ENCODE measurements at places on chromosomes 5 and 9.

DNA sequence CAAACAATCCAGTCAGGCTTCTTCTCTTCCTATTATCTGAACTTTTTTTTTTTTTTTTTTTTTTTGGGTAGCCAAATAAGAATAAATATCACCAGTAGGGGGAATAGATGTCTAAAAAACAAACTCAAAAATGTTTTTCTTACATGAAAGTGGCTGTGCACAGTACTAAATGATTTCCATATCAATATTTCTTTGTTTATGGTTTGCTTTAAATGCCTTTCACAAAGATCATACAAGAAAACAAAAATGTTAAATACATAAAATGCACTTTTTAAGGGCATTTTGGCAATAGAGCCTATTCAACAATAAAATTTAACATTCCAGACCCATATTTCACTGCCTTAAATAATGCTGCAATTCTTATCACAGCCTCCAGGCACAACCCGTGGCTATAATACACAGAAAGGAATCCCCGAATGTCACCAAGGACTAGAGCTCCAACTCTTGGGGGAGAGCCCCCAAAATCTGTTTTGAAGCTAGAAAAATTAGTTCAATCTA lies 91.1 kb upstream of the TBCA start:
- DNase-seq: no peak

- DNase-seq: no peak
Observed at GRCh38 chr5:27091858-27092257, 53.5 kb upstream of the CDH9 start.

DNA sequence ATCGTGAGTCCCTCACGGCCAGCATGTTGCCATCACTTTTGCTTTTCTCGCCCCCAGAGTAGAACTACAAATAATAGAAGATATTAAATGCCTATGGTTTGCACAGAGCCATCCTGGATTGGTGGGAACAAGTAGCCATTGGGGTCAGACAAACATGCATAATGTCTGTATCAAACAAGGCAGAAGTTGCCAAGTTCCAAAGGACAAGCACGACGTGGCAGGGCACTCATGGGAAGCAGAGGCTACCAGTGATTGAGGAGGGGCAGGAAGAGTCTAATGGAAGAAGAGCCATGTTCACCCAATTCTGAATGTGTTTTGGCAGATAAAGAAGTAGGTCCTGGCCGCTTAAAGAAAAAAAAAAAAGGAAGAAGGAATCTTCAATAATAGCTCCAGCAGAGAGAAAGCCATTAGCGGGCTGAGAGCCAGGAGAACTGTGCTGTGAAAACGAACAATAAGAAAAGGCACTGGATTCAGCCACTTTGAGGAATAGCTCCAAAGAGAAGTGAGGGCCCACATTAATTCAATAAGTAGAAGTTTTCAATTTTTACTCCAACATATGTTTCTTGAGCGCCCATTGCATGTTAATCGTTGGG lies 153.7 kb upstream of the ADCY2 start:
- DNase-seq: no peak

GRCh38 chr5:39370555-39371366 lies 6.5 kb upstream of the C9 start:
- DNase-seq: no peak

GRCh38 chr9:33795281-33795680 lies at the start of gene PRSS3:
Gene PRSS3 (plus strand): TSS chr9:33795561. CDS start chr9:33795574, 13 bp downstream.
- no peak for DNase-seq

DNA sequence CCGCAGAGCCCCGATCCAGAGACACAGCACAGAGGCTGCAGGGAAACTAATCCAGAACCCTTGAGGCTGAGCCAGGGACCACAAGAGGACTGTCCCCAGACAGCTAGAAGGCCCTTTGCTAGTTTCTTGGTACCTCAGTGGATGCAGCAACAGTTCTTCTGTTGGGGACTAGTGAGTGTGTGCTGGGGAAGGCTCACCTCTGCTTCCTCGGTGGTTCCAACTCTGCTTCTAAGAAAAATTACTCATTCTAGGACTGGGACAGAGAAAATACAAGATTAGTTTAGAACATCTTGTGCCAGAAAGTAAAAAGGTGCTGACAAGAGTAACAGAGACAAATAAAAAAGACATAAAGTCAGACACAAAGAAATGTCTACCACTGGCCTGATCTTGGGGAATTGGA lies 19.5 kb upstream of the ZNF484 start:
- no peak for DNase-seq

GRCh38 chr5:138733509-138733908 lies 19.7 kb upstream of the CTNNA1 start:
- no peak for DNase-seq

GRCh38 chr9:106479679-106480078 lies 383.3 kb upstream of the ZNF462 start:
- no peak for DNase-seq

DNA sequence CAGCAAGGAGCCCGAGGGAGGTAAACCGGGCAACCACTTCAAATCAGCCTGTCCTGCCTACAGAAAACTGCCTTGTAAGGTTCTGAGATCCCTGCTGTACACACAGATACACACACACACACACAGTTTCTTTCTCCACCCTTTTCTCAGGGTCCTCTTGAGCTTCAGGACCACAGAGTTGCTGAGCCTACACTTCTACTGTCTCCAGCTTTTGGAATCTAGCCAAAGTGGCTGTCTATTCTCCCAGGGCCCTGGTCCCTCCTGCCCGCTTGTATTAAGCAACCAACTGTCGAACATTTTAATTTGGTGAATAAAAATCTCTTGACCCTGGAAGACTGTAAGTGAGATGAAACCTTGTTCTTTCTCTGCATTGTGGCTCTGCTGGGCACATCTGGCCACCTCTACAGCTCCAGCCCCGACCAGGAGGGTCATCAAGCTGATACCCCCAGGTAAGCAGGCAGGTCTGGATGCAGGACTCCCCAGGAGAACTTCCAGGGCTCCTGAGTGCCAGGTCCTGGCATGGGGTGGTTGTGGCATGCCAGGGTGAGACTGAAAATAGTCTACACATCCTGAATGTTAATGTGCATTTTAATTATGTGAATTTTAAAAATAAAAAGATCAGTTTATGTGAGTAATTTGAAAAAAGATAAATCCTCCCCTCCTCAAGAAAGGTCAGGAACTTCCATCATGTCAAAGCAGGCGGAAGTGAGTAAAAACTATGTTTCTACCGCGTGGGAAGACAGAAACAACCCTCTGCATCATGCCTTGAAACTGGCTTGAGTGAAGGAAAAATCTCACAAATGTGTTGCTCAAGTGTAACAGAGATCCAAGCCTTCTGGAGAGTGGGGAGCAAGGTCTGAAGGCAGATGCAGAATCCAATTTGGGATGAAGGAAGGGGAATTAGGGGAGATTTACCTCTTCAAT lies 15.0 kb upstream of the S1PR3 start:
- DNase-seq: no peak

DNA sequence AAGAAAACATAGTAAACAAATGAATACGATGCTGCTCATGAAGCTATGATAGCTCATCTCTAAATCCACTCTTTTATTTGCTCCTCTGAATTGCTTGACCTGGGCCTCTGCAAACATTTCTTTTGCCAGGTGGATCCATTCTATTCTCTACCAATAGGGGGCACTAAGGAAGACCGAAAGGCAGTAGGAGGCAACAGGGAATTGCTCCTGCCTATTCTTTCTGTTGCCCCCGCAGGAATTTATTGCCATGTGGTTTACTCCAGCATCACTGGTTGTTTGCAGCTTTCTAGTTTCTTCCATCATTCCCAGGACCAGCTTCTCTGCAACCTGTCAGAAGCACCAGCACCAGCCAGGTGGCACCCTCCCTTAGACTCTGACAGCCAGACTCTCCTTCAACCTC lies 5.3 kb downstream of the GAPT start:
- DNase-seq: no peak

DNA sequence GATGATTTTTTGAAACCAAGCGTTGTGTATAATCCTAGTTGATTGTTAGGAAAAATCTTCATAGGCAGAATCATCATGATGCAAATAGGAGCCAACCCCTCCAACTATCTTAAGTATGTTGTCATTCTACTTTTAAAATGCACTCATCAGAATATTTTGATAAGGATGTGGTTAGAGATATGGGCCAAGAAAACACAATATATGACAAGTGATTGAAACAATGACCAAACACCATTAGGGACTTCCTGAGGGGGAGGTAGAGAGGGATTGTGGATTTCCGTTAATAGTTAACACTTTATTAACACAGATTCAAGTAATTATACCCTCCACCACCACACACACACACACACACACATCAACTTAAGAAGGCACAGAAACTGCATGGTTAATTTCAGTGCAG lies 143.3 kb downstream of the ARSB start:
- DNase-seq: no peak

GRCh38 chr9:78406146-78406545 lies 109.2 kb downstream of the PSAT1 start:
- DNase-seq: no peak

DNA sequence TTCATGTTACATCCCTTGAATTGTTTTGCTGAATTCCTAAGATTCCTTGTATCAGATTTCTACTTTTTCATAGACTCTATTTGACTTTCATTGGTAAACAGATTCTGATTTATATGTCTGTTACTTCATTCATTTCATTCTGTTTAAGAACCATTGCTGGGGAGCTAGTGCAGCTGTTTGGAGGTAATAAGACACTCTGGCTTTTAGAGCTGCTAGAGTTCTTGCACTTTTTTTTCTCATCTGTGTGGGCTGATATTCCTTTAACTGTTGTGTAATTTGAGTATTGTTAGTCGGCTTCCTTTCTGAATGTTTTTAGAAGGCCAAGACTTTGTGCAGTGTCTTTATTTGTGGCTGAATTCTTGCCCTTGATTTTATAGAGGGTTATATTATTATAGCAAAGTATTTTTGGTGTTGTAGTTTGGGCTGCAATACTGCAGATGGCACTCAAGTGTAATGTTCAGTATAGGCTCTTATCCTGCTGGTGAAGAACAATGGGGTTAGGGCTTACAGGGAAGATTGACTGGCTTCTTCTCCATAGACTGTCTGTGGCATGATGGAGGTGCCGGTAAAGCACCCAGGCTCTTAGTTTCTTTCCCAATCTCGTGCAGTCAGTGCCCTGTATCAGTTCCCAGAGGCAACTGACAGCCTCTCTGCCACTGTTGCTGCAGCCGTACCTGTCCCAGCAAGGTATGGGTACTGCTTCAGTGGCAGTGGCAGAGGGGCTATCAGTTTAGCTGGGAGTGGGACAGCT lies 162.2 kb downstream of the OXCT1 start:
- peak; percentile 43 for DNase-seq

DNA sequence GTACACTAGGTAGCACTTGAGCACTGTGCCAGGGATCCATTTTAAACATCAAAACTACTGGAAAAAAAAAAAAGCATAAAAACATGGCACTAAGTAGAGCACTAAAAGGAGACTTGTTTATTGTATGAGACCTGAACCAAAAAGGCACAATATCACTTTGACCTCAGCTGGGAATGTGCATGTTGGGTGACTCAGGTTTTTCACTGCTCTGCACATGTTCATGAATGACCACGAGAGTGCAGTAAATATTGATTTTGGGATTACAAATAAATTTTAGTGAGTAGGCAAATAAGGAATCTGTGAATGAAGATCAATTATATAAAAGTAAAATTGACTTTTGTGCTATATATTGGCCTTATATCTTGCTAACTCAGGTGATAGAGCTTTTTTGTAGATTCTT lies 11.8 kb downstream of the RMI1 start:
- DNase-seq: peak; percentile 15

DNA sequence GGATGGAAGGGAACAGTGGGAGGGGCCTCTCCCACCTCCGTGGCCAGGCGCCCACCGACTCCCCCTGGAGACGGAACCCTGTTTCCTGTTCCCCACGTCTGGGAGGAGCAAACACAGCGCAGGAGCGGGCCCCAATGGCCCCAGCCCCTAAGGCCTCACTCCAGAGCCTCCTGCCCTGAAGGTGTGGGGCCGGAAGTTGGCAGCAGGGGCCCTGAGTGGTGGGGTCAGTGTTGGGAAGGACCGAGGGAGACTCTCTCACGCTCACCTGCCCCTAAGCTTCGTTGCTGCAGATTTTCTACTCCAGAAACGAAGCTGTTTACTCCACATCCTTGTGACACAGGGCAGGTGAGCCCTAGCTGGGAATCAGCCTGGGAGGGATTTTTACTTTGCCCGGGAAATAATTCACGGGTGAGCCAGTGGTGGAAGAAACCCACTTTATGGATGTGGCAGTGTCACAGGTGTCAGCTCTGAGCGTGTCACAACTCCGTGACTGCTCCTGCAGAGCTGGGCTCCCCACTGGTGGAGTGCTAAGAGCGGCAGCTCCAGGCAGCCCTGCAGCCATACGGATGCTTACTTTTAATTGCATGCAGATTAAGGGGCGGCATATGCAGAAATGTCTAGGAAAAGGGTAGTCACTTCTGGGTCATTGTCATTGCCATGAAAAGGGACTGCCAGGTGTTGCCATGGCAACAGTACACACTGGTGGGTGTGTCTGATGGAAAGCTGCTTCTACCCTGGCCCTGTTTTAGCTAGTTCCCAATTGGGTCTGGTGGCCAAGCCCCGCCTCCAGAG lies 77.5 kb upstream of the OLFM1 start:
- DNase-seq: no peak

- no peak for DNase-seq
Observed at GRCh38 chr5:9617739-9618504, 12.2 kb downstream of the TAS2R1 start.

DNA sequence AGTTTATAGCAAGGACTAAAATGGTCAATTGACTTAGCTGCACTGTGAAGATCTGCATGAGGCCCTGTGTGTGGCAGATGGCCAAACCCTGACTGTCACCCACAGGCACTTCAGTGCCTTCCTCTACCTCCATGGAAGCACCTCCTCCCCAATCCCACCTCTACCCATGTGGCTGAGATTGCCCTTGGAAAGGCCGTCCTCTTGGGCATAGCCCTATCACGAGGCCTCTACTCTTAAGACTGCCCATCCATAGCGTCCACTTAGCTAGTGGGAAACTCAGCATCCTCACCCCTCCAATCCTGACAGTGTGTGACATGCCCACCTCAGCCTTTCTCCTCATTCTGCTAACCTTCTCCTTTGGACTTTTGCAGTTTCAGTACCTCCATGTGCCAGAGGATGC lies 510.2 kb downstream of the BNC2 start:
- no peak for DNase-seq

GRCh38 chr5:42021923-42022322 lies 96.8 kb downstream of the FBXO4 start:
- no peak for DNase-seq

DNA sequence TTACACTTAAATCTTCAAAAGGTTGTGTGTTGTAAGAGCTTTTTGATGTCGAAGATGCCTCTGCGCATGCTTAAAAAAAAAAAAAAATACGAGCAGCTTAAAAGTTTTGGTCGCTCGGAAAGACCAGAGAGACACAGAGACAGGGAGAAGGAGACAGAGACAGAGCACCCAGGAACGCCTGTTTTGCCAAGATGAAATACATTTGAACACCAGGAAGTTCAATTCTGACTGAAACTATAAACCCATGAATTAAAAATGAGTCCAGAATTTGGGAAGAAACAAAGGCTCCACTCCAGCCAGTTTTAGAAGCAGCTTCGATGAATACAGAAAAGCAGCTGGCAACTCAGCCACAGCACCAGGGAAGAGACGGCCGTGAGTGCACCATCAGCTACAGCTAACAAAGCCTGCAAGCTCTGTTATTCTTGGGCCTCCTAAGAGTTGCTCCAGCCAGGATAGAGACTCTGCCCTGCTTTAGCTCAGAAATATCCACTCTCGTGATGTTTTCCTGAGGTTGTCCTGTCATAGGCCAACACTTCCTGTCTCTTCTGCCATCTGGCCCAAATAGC lies 2.5 kb upstream of the ZNF474 start:
- no peak for DNase-seq

- no peak for DNase-seq
Observed at GRCh38 chr5:181153814-181154213, 6.4 kb downstream of the OR2V2 start.
